ENCODE measurements at places on chromosomes 1 and 21.

DNA sequence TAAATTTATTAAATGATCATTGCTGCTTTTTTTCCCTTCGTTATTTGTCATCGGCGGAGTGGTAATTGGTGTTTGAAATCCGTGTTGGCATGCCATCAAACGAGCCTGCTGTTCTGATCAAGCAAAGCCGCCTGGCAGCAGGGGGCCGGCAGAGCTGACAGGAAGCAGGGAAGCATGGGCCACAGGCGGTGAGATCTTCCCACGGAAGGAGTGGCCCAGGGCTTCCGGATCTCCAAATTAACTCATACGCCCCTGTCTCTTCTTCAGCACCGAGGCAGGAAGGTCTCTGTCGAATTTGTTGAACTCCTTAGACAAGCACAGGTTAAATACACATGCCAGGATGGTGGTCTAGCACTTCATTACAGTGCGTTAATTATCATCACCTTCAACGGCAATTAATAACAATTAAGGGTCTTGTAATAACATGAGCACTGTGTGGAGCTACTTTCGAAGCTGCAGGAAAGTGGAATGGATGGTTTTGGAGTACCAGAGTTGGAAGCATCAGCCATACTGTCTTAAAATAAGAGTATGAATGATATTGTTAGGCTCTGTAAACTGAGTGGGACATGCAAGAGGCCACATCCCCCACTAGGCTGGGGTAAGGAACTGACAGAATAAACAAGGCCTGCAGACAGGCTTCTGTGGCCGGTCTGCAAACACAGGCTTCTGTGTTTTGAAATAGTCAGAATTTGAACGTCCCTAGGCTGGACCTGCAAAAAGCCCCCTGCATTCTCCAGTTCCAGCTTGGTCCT is 199.4 kb upstream of the DAB1 start:
- peak; percentile 31 for DNase-seq

- peak; percentile 28 for DNase-seq
Measured at GRCh38 chr1:184755226-184756065, 788 bp upstream of the EDEM3 start.

- no peak for DNase-seq
Measured at GRCh38 chr1:204920511-204920910, 49.8 kb downstream of the NFASC start.

DNA sequence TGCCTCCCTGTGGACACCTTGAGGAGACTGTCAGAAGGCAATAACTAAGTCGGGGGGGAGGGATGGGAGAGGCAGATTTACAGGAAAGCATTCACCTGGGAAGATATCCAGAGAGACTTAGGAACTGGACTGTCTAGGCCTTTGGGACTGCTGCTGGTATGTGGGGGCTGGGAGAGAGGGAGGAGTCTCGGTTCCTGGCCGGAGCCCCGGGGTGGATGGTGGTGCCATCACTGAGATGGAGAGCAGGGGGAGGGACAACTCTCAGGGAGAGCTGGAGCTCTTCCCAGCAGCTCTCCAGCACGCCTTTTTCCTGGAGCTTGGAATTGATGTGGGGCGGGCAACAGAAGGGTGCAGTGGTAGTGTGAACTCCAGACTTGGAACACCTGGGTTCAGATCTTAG is 22.1 kb downstream of the PTPRF start:
- peak; percentile 69 for DNase-seq

GRCh38 chr1:36134505-36135329 is 9.7 kb upstream of the COL8A2 start:
- peak; percentile 67 for DNase-seq

GRCh38 chr1:22273686-22274681 is 131.1 kb upstream of the WNT4 start:
- no peak for DNase-seq

DNA sequence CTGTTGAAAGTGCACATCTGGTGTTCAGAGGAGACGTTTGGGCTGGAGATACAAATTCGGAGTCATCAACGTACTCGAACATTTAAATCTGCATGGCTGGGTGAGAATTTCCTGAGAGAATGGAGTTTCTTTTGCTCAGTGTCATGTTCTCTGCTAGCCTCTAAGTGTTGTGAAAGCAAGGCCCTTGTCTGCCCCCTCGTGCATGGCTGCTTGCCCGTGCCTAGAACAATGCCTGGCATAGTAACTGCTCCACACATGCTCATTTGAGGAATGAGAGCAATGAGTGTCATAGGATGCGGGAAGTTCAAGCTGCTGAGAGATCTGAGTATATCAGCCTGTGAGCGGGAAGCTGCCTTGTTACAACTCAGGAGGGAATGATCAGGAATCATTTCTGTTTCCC is 171.1 kb upstream of the CSF3R start:
- DNase-seq: peak; percentile 52

DNA sequence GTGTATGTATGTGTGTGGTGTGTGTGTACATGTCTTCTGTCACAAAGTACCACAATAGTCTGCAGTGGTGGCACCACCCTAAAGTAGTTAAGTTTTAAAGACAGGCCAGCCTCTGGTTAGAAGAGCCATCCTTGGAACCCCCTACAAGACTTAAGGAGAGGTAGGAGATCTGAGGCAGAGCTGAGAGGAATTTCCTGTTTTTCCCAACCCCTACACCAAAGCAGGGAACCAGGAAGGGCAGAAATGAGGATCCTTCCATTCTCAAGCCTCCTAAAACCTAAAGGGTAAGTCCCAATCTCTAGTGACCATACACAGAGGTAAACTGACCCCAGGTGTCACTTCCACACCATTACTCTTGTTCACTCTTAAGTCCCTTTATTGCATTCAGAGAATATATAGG is 11.1 kb downstream of the PEA15 start:
- DNase-seq: no peak

GRCh38 chr1:55288245-55288644 is 73.1 kb upstream of the USP24 start:
- peak; percentile 17 for DNase-seq

- peak; percentile 94 for DNase-seq
Measured at GRCh38 chr1:116067566-116067890, 43.7 kb upstream of the MAB21L3 start.

DNA sequence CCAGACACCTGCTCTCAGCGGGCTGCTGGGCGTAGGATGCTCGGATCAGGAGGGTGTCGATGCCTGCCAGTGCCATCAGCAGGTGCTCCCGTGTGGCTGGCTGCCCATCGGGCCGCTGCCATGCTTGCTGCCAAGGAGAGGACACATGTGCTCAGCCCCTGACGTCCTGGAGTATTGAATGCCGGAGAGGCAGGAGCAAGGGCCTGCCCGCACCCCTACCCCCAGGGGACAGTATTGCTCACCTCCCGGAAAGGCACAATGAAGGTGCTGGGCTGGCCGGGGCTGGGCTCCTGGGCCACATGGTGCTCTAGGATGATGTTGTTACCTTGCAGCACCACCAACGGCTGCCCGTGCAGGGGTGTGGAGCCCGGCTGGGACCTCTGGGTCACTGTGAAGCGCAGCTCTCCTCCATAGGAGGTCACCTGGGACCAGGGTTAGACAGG is 61.5 kb downstream of the HSPG2 start:
- no peak for DNase-seq

DNA sequence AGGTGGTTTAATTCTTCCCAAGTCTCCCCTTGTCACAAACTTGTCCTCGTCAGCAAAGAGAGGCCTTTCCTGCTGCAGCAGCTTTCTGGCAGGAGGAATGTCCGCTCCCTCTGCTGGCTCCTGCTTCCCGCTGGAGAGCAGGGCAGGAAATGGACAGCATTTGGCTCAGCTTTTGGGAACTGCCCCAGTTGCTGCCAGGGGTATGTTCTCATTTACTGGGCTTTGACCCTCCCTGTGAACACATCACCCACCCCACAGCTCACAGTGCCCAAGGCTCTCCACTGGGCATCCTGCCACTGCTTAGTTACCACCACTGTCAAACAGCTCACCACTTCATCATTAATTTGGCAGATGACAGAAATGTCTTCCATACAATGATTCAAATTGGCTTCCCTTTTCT is 75.4 kb downstream of the MRPL37 start:
- DNase-seq: peak; percentile 83

- DNase-seq: no peak
Measured at GRCh38 chr1:81377406-81377805, 423.3 kb upstream of the ADGRL2 start.

DNA sequence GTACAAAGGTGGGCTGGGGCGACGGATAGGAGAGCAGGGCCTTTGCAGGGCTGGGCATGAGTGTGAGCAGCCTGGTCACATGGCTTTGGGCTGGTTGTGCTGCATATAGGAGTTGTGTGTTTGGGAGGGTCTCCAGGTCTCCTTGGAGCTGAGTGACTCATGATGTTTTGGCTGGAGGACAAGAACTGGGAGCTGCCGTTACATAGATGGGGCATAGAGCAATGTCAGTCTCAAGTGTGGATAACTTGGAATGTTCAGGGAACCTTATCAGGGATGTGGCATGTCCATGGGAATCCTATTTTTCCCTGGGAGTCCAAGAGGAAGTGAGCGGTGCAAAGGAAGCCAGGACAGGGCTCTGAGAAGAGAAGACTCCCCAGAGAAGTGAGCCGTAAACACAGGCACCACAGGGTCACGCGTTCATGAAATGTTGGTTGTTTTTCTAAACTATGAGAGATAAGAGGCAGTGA is 136.4 kb upstream of the KCNE2 start:
- DNase-seq: no peak

DNA sequence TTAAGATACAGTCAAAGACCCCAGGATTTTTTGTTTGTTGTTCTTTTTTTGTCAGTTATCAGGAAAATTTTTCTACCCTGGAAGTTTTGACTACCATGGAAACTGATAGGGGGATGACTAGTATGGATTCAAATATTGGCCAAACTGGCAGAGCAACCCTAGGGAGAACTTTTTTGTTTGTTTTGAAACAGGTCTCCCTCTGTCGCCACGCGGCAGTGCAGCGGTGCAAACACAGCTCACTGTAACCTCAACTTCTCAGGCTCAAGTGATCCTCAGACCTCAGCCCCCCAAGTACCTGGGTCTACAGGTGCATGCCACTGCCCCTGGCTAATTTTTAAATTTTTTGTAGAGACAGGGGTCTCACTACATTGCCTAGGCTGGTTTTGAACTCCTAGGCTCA is 46.6 kb downstream of the TOR3A start:
- DNase-seq: no peak

GRCh38 chr1:159012495-159012894 is 2.8 kb downstream of the IFI16 start:
- peak; percentile 26 for DNase-seq

GRCh38 chr1:14987829-14988603 is 165.5 kb upstream of the TMEM51 start:
- peak; percentile 16 for DNase-seq

- no peak for DNase-seq
Measured at GRCh38 chr1:30039354-30040080, 683.9 kb downstream of the MATN1 start.

DNA sequence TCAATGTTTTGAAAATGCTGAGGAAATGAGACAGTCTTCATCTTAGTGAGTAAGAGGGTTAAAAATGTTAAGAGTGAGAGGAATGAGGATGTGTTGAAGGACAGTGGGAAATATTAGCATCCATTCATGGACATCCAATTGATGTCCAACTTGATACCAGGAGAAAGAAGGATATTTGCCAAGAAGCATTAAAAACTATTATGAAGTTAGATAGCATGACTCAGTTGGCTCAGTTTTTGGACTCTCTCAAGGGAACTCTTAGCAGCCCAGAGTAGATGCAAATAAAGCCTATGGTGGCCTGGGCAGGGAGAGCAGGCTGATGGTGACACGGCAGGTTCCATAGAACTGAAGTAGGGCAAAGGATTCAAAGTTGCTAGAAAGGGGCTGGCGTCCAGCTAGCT is 171.0 kb downstream of the ZZZ3 start:
- DNase-seq: peak; percentile 97

DNA sequence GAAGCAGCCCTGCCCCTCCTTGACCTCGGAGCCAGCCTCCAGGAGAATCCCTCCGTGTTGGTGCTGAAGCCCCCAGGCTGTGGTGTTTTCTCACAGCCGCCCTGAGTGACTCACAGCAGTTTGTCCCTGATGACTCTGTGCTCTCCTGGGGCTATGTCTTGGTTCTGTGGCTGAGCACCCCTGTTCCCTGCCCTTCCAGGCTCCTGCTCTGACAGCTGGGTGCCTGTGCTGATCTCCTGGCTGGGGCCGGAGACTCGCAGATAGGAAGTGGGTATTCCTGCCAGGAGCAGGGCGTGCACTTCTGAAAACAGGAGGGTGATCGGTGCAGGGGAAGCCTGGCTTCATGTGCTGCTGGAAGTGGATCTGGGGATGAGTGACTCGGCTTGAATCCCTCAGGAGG is 34.5 kb downstream of the POFUT2 start:
- peak; percentile 13 for DNase-seq

All from AG10803 (cell line).